ENCODE measurements at places on chromosomes 4 and X.

- DNase-seq, result no peak
These were observed 51.3 kb upstream of the EGFL6 start for GRCh38 chrX:13518126-13518525.

GRCh38 chrX:49266523-49267445 lies 2.3 kb upstream of the FOXP3 start:
- DNase-seq, result no peak

DNA sequence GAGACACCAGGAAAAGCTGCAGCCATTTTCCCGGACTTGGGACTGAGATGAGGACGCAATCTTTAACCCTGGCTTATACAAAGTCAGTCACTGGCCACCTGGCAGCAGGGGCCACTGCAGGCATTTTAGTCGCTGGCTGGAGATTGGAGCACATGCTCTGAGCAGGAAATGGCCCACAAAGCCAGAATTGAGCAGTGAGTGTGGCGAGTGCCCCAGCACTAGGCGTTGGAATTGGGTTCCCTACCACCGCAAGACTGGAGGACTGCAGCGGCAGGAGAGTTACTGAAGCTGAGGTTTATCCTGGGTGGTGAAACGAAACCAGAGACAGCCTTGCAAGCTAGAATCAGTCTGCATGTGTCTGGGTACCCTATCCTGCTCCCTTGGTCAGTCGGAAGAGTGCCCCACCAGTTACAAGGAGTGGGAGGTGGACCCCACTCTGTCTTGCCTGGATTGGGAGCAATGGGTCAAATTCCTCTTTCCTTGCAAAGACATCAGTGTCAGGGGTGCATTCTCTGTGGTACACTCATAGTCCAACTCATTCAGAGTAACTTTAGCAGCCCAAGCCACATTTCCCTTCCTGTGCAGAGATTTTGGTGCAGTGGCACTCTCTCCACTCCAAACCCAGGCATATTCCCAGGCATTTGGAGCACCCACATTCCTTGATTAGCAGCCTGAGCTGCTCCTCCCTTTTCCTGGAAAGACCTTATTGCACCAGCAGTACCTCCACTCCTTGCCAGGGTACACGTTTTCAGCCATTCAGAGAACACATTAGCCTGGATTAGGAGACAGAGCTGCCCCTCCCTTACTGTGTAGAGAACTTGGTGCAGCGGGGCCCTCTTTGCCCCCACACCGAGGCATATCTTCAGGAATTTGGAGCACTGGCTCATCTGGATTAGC lies 36.7 kb upstream of the PLK4 start:
- no peak for DNase-seq

DNA sequence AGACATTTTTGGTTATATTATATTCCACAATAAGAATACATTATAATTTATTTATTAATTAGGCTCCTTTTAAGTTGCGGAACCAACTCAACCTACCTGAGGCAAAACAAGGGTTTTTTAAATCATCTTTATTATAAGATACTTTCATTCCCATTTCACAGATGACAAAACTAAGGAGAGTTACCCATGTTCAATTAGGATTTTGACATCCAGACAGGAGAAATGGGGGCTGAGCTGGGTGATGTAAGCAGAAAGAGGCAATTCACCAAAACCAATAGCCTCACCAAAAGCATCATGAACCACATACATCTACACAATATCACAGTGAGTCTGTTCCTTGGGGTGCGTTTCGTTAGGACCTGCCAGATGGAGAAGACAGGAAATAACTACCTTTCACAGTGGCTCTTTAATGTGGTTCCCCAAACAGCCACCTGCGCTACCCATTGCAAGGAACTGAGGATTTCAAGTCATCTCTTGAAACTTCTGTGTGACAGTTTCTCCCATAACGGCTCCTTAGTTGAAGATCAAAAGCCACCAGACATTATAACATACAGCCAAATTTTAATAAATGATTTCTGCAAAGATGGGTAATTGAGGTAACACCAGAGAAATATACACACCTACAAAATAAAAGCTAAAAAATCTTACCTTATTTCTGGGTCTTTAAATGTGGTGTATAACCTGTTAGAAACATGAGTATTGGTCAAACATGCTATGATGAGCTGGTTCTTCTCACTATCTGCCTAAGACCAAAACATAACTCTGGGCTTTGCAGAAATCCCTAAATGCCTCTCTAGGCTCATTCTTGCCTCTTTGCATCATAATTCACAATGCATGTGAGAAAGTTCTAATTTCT lies 190.6 kb upstream of the LEF1 start:
- peak; percentile 40 for DNase-seq

- no peak for DNase-seq
These were observed 6.1 kb downstream of the SLC7A11 start for GRCh38 chr4:138236037-138236436.

DNA sequence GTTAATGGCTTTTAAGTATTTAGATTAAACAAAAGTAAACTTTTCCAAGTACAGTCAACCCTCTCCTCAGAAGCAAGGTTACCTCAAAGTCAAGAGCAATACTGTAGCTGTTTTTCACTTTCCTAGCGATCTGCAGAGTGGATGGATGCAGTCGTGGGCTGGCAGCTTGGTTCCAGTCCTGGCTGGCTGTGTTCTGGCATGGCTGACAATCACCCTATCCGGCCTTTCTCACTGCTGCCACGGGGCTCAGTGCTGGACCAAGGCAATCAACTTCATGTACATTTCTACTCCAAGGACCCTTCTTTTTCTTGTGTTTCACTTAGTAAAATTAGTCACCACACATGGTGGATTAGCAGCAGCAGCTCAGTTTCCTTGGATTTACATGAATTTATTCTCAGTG lies 208.3 kb downstream of the GABRB1 start:
- no peak for DNase-seq

- DNase-seq, result no peak
These were observed 617.1 kb upstream of the INTU start for GRCh38 chr4:127015667-127016117.

GRCh38 chr4:35534962-35535361 lies 709.4 kb downstream of the ARAP2 start:
- no peak for DNase-seq

- no peak for DNase-seq
These were observed 192.8 kb downstream of the BCOR start for GRCh38 chrX:39904816-39905537.

GRCh38 chrX:115344885-115345614 lies 55.5 kb downstream of the LUZP4 start:
- DNase-seq, result no peak

GRCh38 chr4:154560419-154560801 lies 2.4 kb upstream of the FGB start:
- DNase-seq, result no peak

DNA sequence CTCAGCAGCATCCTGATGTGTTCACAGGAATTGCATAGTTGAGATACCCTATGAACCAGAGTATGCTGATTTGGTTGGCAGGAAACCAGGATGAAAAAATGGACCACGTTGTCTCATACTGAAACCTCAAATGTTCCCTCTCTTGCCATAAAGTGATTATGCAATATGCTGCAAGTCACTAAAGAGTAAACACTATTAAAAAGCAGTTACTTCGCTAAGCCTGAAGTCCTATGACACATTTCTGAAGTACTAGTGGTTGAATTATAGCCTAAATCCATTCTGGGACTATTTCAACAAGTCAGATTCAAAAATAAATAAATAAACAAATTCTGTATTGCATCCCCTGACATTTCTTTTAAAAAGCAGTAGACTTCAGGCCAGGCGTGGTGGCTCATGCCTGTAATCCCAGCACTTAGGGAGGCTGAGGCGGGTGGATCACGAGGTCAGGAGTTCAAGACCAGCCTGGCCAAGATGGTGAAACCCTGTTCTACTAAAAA lies 106.0 kb upstream of the NAP1L5 start:
- DNase-seq, result no peak

DNA sequence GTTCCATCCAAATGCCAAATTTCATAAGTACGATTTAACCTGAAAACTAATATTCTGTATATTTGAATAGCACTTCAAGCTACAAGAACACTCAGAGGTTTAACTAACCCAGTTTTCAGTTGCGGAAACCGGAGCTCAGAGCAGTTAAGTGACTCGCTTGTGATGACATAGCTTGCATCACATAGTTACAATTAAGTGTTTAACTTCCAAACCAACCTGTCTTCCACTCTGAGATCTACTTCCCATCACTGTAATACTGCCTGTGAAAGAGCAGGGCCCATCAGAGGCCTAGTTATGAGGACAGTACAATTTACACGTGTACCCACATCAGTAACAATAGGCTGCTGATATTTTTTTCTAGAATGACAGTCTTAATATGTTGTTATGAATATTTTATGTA lies 120.3 kb downstream of the MAD2L1 start:
- DNase-seq, result no peak

- DNase-seq, result no peak
These were observed 3.2 kb upstream of the SLC25A14 start for GRCh38 chrX:130336531-130336930.

GRCh38 chr4:129474698-129475097 lies 378.7 kb downstream of the C4orf33 start:
- DNase-seq, result no peak

DNA sequence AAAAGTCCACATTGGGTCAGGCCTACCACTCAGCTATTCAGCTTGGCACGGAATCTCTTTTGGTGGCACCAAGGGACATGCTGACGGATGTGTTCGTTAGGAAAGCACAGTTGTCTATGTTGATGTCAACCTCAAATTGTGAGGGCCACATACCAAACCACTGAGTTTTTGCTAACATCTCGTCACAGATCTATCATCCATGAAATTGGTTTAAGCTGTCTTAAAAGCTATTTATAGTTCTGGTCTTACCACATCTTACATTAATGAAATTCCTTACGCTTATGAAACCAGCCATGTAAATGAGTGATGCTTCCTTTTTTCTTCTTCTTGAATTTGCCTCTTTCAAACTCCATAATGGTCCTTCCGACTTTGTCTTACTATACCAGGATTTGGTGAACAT lies 101.5 kb downstream of the MGST2 start:
- no peak for DNase-seq

GRCh38 chrX:70720721-70721120 lies 187.8 kb downstream of the TEX11 start:
- no peak for DNase-seq

- peak; percentile 6 for DNase-seq
These were observed 8.9 kb upstream of the GSX2 start for GRCh38 chr4:54090804-54091623.

DNA sequence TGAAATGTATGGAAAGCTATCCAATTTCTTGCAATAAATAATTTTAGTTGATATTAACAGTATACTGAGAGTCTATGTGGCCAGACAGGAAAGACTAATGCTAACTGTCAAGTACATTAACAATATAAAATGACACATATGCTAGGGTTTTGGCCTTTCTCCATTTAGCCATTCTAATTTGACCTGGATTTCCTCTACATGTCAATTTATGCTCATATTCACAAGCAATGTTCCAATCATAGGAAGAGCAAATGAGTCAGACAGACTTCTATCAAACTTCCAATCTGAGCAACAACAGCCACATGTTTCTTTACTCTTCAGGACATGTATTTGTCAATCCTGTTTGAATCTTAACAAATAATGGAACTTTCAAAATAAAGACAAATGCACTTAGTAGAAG lies 53.6 kb downstream of the CORIN start:
- DNase-seq, result no peak

Data from CD4-positive, alpha-beta T cell treated with Interleukin-15 for 4 hours (primary cell).